ENCODE measurements at places on chromosomes 5 and 9. TPM values are rescaled to one million over a fixed set of nuclear protein-coding genes. Genes with fewer than 3 reads are reported as not detected.
A peak's percentile ranks its signal among the peaks of the same experiment; 100 is the strongest.

DNA sequence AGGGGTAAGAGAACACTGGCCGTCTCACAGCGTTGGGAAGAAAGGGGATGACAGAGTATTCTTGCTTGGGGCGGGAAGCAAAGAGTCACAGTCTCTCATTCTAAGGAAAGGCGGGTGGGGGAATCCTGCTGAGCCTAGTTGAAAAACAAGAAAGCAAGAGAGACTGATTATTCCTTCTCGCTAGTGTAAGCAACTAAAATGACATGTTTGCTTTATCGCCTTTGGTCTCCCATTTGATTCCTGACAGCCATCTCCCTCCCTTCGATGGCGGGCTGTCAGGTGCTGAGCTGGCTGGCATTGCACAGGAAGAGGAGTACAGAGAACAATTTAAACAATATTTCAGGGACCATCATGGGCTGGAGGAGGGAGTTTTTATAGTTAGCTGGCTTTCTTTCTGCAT, 331.3 kb downstream of the ASTN2 start:
- H3K4me3 ChIP-seq: no peak overlapping the region
- H3K4me1 ChIP-seq: no peaks in the 10 kb centered on the region
- H3K27ac ChIP-seq: no peak overlapping the region
- H3K27me3 ChIP-seq: no peaks in the 10 kb centered on the region

- H3K27me3 ChIP-seq: peaks cover 22% of the 10 kb centered on the region
- peak within 1 kb of the TSS; percentile 27 for H3K4me3 ChIP-seq
- no peaks in the 10 kb centered on the region for H3K36me3 ChIP-seq
Measured at GRCh38 chr9:976258-976942, at the start of gene DMRT3. Gene DMRT3 (plus strand): TSS chr9:976655. CDS start chr9:977002, 347 bp downstream.

DNA sequence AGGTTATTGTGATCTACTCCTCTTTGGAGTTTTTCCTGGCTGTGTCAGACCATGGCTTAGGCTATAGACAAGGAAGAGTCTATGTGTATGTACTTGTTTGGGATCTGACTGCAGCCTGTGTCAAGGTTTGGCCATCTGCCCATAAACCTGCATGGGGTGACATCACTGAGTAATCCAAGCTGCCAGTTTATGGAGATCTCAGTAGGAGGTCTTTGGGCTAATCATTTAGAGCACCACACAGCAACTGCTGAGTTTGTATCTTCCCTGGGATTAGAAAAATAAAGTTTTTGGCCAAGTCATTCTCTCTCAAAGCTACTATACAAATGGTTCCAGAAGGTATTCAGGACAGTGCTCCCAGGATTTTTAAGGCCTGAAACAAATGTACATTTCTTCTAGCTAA, 65.5 kb upstream of the HSPB3 start:
- H3K4me1 ChIP-seq: peaks cover 4% of the 10 kb centered on the region
- H3K27me3 ChIP-seq: no peaks in the 10 kb centered on the region
- H3K27ac ChIP-seq: no peak overlapping the region
- no peaks in the 10 kb centered on the region for H3K36me3 ChIP-seq

DNA sequence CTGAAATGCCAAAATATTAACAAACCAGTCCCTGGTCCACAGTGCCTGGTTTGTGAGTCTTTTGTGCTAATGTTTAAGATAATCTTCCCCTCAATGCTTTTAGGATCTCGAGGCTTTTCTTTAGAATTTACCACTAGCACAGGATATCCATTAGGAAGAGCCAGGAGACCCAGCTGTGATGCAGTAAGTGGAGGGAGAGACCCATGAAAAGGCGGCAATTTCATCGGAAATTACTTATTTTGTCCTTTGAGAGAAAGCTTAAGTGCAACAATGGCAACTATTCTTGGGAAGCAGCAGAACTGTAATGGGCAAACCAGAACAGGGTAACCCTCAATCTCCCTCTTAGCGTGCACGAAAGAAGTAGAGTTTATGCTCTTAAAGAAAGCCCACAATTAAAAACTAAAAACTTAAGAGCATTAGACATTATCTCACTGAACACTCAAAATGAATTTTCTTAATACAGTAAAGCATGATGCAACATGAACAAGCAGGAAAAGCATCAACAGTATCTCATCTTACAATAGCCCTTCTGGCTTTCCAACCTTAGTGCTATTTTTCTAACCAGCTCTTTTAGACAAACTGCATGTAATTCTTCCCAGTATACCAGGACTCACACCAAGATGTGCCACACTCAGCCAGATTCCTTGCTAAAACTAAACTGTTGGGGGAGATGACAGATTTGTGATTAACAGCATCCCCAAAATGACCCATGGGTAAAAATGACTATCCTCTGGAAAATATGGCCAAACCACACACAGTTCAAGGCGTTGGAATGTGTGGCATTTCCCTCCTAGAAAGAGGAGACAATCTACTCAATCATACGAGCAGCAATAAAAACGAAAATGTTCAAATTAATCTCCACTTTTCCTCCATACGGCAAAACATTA, 36.4 kb downstream of the PWWP2A start:
- no peak overlapping the region for H3K4me3 ChIP-seq
- H3K27me3 ChIP-seq: no peaks in the 10 kb centered on the region
- H3K4me1 ChIP-seq: peaks cover 26% of the 10 kb centered on the region
- peak overlapping the region; percentile 58 for H3K27ac ChIP-seq
- DNase-seq: no peak

- H3K36me3 ChIP-seq: no peaks in the 10 kb centered on the region
- no peak for DNase-seq
- no peak overlapping the region for H3K4me3 ChIP-seq
- no peaks in the 10 kb centered on the region for H3K27me3 ChIP-seq
- H3K4me1 ChIP-seq: peaks cover 4% of the 10 kb centered on the region
Measured at GRCh38 chr5:3845230-3845629, 249.6 kb downstream of the IRX1 start.

- DNase-seq: no peak
- H3K27me3 ChIP-seq: no peaks in the 10 kb centered on the region
- H3K36me3 ChIP-seq: no peaks in the 10 kb centered on the region
- no peak overlapping the region for H3K27ac ChIP-seq
Measured at GRCh38 chr9:87518702-87519335, 21.2 kb downstream of the DAPK1 start.

DNA sequence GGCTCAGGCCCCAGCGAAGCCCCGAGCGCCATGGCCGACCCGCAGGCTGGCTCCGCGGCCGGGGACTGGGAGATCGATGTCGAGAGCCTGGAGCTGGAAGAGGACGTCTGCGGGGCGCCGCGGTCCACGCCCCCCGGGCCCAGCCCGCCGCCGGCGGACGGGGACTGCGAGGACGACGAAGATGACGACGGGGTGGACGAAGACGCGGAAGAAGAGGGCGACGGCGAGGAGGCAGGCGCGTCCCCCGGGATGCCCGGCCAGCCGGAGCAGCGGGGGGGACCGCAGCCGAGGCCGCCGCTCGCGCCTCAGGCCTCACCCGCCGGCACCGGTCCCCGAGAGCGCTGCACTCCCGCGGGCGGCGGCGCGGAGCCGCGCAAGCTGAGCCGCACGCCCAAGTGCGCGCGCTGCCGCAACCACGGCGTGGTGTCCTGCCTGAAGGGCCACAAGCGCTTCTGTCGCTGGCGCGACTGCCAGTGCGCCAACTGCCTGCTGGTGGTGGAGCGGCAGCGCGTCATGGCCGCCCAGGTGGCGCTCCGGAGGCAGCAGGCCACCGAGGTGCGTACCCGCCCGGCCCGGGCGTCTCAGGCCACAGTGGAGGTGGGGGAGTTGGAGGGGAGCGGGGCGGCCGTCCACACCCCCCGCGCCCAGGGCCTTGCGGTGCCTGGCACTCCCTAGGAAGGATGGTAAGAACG, 1.6 kb downstream of the DMRT2 start:
- H3K27ac ChIP-seq: no peak overlapping the region
- H3K36me3 ChIP-seq: no peaks in the 10 kb centered on the region
- peaks cover 15% of the 10 kb centered on the region for H3K27me3 ChIP-seq
- DNase-seq: no peak
- H3K4me1 ChIP-seq: peaks cover 15% of the 10 kb centered on the region

DNA sequence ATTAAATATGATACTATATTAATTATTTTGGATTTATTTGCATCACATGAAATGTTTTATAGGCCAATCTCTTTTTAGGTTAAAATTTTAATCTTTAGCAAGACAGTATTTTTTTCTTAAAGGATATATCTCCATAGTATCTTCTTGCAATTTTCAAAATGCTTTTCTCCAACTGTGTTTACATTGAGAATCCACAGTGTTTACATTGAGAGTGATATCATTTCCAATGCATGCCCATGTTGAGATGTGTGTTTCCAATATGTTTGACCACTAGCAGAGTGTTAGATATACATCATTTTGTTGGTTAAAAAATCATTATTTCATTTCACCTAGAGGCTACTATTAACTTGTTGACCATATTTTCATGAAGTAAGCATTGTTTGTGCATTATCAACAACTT, 17.3 kb downstream of the VCAN start:
- H3K36me3 ChIP-seq: peaks cover 28% of the 10 kb centered on the region
- no peaks in the 10 kb centered on the region for H3K4me1 ChIP-seq
- no peak overlapping the region for H3K27ac ChIP-seq
- no peak for DNase-seq
- H3K27me3 ChIP-seq: no peaks in the 10 kb centered on the region
- no peak overlapping the region for H3K4me3 ChIP-seq

DNA sequence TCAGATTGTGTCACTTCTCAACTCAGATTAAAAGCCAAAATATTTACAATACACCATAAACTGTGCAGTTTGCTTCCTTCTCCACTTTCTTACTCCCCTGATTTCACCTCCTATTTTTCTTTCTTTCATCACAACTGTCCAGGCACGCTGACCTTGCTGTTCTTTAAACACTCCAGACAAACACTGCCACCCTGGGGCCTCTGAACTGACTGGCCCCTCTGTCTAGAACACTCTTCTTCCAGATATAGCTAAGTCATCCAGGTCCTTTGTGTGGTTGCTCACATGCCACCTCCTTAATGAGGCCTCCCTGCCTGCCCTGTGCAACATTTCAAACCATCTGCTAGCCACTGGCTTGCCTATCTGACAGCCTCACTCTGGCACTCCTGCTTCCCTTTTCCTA, 46.6 kb downstream of the ATG10 start:
- no peaks in the 10 kb centered on the region for H3K4me1 ChIP-seq
- no peaks in the 10 kb centered on the region for H3K36me3 ChIP-seq
- no peak for DNase-seq
- H3K27ac ChIP-seq: no peak overlapping the region
- no peak overlapping the region for H3K4me3 ChIP-seq

DNA sequence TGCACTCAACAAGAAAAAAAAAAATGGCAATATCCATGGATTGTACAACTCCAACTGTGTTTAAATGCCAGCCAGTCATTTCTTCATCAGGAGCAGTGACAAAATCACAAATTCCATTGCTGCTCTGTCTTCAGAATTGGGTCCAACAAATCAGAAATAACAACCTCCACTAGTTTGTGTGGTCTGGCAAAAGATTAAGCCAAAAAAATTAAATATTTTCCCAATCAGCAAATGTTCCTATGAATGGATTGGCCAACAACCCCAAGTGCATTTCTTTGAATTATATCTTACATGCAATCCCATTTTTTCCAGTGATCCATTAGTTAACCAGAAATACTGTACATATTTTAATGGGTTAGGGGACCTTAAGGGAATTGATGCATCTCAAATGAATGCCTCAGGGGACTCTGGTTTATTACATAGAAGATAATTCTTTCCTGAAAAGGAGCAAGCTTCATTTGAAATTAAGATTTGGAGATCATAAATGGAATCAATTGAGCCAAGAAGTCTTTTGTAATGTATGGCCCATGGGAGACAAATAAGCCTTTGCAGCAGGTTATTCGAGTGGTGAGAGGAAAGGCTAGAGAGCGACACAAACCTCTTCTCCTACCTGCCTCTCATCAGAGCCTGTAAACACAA, 131.8 kb downstream of the TLE1 start:
- no peak overlapping the region for H3K4me3 ChIP-seq
- H3K27me3 ChIP-seq: no peaks in the 10 kb centered on the region
- peaks cover 16% of the 10 kb centered on the region for H3K4me1 ChIP-seq
- no peak for DNase-seq
- peak overlapping the region; percentile 31 for H3K27ac ChIP-seq
- H3K36me3 ChIP-seq: no peaks in the 10 kb centered on the region

DNA sequence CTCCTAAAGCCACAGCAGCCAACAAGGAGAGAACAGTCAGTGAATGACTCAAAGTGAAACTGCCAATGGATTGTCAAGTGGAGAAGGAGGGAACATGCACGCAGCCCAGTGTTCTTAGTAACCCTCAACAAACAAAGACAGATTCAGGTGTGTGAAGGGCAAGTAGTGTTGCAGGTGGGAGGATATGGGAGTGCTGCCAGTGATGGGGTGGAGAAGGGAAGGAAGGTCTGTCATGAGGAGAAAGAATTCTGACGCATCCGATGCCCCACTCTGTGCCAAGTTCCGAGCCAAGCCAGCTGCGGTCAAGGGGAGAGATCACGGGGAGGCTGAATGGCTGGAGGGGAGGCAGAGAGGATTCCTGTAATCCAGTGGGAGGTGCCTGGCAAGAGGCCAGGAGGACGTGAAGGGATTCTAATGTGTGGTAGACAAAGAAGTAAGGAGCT, 56.5 kb downstream of the CAST start:
- no peaks in the 10 kb centered on the region for H3K36me3 ChIP-seq
- no peaks in the 10 kb centered on the region for H3K27me3 ChIP-seq
- DNase-seq: no peak
- no peak overlapping the region for H3K4me3 ChIP-seq

DNA sequence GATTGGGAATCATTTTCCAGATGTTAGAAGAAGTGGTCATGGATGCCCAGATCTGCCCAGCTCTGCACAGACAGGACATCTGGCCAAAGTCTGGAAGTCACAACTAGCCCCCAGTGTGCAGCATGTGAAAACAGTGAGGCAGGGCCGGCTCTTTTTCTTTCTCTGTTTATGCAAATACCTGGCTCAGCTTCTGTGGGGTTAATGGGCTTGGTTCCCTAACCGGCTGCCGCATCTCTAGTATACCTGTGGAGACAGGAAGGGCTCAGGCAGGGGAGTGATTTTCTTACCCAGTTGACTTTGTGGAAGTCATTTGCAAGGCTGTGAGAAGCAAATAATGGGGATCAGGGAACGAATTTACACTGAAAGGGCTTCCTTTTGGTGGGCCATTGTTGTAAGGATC, 254.8 kb upstream of the PANK3 start:
- no peaks in the 10 kb centered on the region for H3K27me3 ChIP-seq
- no peaks in the 10 kb centered on the region for H3K4me1 ChIP-seq
- no peak overlapping the region for H3K4me3 ChIP-seq
- peak; percentile 33 for DNase-seq
- H3K36me3 ChIP-seq: no peaks in the 10 kb centered on the region

- no peaks in the 10 kb centered on the region for H3K27me3 ChIP-seq
- H3K36me3 ChIP-seq: no peaks in the 10 kb centered on the region
Measured at GRCh38 chr9:77099388-77099787, 77.9 kb upstream of the VPS13A start.

The SPARC gene
- total RNA-seq: 935 TPM

The SAXO1 gene
- total RNA-seq: 0.11 TPM

The MCIDAS gene
- not detected for total RNA-seq

The LRRC19 gene
- not detected for total RNA-seq

The HRH2 gene
- 7.5 TPM for total RNA-seq

The ZDHHC11B gene
- total RNA-seq: 0.64 TPM
